T-helper 17 cell (primary cell): ENCODE measurements at places on chromosomes 3 and 15.

GRCh38 chr3:42602961-42603360, 2.5 kb downstream of the NKTR start:
- DNase-seq: no peak

DNA sequence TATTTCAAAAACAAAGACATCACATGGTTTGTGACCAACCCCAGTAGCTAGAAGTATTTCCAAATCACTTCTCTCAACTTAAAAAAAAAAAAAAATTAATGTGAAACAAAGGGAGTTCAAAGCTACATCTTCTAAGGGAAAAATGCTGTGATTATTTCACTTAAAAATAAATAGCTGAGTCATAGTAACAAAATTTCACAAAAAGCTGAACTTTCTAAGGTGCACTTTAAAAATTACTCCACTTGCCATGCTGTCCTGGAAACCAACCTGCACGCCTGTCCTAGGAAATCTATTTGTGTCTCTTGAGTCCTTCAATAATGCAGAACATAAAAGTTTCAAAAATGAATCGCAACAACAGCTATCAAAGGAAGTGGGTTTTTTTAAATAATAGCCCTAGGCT, 1.8 kb downstream of the ACAP2 start:
- DNase-seq: no peak

DNA sequence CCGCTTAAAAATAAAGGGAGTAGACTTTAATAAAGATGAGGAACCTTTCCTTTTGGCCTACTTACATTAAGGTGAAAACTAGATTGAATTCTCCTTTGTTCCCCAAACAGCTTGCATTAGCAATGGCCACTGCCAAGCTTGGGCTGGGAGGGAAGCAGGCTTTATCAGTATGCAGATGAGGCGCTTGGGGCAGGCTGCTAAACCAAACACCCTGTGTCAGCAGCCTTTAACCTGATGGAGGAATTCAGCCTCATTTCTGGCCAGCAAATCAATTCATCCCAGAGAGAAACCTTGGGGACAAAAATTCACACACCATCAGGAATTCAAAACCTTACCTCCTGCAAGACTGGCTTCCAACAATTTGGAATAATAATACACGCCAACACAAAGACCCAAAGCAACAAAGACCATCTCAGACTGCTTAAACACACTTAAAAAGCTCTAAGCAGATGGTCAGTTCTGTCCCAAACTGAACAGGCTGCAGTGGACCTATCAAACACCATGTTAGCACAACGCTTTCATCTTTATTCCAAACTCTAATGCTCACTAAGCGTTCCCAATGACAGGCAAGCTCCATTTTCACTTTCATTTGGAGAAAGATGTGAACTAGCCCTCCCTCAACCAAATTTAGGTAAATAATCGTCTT, 255.1 kb upstream of the CMC1 start:
- DNase-seq: no peak

- DNase-seq: no peak
These were observed 322.7 kb downstream of the FOXP1 start for GRCh38 chr3:71260782-71261181.

DNA sequence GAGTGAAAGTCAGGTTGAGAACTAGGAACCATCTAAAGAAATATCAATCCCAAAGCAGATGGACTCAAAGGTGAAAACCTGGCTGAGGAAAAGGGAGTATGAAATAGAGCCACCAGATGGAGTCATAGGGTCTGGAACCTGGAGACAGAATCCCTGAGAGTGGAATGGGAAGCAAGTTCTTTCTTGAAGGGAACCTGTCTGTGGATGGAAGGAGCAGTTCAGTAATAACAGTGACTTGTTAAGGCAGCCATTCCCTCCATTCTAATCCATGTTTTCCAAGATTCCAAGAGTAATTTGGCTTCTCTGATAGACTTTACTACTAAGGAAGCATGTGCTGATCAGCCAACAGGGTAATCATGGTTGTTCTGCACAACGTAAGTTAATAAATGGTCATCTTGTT, 22.5 kb upstream of the AQP9 start:
- no peak for DNase-seq

DNA sequence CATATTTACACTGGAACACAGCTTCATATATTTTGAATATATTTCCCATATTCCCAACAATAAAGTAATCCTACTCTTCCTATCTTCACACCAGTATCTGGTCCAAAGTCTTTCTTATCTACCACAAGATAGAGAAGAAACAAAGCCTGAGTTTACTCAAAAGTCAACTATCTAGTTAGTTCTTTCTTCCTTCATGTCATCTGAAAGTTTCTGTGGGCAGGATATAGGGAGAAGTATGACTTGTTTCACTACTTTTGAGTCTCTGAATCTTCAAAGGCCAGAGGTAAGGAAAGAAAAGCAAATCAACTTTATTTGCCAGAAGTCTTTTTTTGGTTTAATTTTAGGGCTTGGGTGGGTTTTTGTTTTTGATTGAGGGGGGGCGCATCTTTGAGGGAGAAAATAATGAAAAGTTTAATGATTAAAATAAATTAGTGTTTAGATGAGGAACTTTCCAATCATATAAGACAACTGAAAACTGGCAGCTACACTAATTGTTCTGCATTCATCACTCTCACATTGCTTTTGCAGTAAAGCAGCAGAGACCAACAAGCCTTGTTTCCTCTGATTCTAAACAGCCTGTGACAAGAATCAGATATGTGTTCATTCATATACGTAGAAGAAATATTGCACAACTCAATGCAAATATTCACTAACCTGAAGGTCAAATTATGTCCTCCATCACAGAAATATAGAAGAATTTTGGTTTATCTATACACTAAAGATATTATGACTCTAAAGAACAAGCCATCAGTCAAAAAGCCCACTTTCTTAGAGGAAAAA, 421.4 kb downstream of the SHQ1 start:
- no peak for DNase-seq

- DNase-seq: no peak
These were observed 33.1 kb downstream of the BHLHE40 start for GRCh38 chr3:5012367-5012766.

- no peak for DNase-seq
These were observed 8.8 kb downstream of the CHST2 start for GRCh38 chr3:143128227-143128955.

- DNase-seq: no peak
These were observed 20.1 kb upstream of the CD47 start for GRCh38 chr3:108110934-108111333.

- no peak for DNase-seq
These were observed 85.6 kb downstream of the NBEAL2 start for GRCh38 chr3:47065058-47065457.

- DNase-seq: no peak
These were observed 284.5 kb upstream of the ROBO1 start for GRCh38 chr3:80052271-80052670.

GRCh38 chr3:143784446-143784845, 63.8 kb downstream of the SLC9A9 start:
- DNase-seq: no peak

- DNase-seq: no peak
These were observed 64.0 kb downstream of the TMEM44 start for GRCh38 chr3:194569252-194569651.

DNA sequence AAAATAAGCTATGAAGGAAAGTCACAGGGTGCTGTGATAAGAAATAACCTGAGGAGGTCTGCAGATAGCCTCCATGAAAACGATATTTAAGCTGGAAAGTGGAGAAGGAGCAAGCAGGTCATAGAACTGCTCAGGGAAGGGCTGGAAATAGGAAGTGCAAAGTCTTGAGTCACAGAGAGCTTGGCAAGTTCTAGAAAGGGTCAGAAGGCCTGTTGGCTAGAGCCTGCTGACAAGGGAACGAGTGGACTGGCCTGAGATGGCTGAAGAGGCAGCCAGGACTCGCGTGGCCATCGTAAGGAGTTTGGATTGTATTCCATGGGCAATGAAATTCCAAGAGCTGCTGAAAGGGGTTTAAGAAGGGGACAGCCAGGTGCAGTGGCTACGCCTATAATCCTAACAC, 64.7 kb upstream of the IL12A start:
- no peak for DNase-seq

DNA sequence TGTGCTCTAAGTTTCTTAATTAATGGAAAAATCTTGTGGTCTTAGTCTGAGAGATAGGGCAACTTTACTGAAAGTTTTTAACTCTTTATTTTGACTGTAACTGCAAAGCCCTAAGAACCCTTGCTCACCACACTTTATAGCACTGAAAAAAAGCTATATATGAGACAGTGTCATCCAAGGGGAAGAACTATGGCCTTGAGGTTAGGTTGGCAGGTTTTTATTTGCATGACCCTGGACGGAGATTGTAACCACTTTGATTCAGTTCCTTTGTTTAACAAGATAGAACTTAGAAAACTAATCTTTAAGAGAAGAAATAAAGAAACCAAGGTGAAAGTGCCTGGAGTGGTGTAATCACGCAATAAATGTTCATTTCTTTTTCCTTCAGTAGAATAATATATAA, 30.6 kb upstream of the LYSMD4 start:
- DNase-seq: no peak

GRCh38 chr3:99923873-99924272, 106.2 kb downstream of the CMSS1 start:
- no peak for DNase-seq

DNA sequence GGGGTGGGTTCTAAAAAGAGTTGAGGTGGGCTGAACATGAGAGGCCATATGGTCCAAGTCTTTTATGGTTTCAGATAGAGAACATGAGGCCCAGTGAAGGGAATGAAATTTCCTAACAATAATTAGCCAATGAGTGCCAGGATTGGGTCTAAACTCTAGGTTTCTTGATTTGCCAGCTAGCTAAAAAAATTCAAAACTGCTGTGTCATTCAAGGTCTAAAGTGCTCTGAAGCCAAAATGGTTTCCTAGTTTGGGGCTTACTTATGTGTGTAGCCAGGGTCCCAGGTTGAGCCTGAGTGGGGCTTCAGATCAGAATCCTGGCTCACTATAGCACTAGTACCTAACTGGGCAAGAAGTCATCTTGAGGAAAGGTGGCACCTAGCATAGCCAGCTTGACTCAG, 55.3 kb upstream of the SYN2 start:
- DNase-seq: no peak

GRCh38 chr3:19254189-19254588, 105.9 kb downstream of the KCNH8 start:
- DNase-seq: no peak

GRCh38 chr3:48569808-48570450, 6.3 kb upstream of the UCN2 start:
- no peak for DNase-seq

- DNase-seq: no peak
These were observed 24.0 kb upstream of the SPTBN5 start for GRCh38 chr15:41917767-41918430.

- no peak for DNase-seq
These were observed 98.3 kb downstream of the TOP2B start for GRCh38 chr3:25566358-25566920.

DNA sequence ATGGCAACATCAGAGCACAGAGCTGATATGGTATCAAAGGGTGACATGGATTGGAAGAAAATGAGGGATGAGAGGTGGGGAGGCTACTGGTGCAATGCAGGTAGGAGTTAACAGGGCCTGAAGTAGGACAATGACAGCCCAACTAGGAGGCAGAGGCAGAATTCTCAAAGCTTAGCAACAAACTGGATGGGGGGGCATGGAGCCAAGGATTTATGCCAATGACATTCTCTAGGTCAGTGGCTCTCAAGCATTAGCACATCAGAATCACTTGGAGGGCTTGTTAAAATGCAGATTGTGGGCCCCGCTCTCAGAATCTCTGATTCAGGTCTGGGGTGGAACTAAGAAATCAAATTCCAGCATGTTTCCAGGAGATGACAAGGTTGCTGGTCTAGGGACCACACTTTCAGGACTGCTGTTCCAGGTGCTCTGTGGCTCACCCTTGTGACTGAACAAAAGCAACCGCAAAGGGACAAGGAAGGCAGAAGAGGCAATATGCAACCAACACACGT, 98.0 kb upstream of the TNIK start:
- DNase-seq: no peak

- DNase-seq: no peak
These were observed 2.7 kb downstream of the LINGO1 start for GRCh38 chr15:77630056-77630455.

GRCh38 chr15:77386626-77387025, 33.3 kb downstream of the PEAK1 start:
- no peak for DNase-seq

DNA sequence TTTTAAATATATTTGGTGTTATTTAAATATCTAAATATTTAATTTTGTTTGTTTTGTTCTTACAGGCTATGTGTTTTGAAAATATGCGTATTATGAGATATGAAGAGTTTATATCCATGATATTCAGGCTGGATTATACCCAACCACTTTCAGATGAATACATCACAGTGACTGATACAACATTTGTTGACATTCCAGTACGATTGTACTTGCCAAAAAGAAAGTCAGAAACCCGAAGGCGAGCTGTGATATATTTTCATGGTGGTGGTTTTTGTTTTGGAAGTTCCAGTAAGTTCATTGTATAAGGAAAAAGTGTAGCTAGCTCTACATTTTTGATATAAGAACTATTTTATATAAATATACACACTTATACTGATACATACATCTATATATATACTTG, 6.9 kb downstream of the AADACL2 start:
- DNase-seq: no peak

GRCh38 chr15:60697750-60698149, 218.8 kb upstream of the ICE2 start:
- DNase-seq: no peak

DNA sequence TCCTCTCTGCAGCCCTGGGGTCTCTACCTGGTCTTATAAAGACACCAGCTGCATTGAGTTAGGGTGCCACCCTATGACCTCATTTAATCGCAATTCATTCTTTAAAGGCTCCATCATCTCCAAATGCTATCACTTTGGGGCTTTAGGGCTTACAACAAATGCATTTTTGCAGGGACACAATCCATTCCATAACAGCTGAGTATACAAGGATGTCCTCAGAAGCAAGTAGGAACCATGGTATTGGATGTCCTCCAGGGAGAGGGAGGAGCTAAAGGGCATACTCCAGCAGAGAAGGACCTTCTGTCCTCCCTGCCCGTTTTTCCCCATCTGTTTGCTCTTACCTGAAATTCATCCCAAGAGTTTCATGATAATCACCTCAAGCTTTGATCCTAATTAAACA, 30.3 kb downstream of the UMPS start:
- no peak for DNase-seq

DNA sequence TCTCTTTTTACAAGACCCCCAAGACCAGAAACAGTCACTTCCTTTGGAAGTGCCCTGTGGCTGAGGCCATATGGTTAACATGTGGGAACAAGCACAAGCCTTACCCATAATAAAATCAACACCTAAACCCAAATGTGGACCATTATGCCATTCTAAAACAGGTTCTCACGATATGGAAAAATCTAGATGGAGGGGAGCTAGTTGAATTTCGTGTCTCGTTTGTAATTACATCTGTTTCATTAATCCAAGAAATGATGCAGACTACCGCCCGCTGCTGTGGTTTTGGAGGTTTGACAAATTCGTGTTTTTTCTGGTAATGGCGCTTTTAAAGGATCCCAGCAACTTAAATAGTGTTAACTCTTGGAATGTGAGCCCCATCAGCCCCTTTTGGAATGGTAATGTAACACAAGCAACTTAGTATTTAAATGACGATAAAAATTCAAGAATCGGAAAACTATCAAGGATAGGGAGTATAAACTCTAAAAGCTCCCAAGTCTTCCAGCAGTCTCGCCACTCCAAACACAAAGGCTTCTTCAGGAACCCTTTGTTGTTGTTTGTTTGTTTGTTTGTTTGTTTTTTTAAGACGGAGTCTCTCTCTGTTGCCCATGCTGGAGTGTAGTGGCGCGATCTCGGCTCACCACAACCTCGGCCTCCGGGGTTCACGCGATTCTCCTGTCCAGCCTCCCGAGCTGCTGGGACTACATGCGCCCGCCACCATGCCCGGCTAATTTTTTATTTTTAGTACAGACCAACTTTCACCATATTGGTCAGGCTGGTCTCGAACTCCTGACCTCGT, 1.1 kb downstream of the CNBP start:
- no peak for DNase-seq
